NCI-H524 (cell line): ENCODE measurements at places on chromosomes 7 and 10.

- DNase-seq: no peak
Observed at GRCh38 chr7:106775552-106775936, 89.5 kb upstream of the PIK3CG start.

GRCh38 chr7:6111041-6111440 is 79.9 kb downstream of the ANKRD61 start:
- no peak for DNase-seq

GRCh38 chr10:108352771-108353170 is 1188.3 kb upstream of the SORCS1 start:
- DNase-seq: no peak

- no peak for DNase-seq
Observed at GRCh38 chr10:28996947-28997551, 291.8 kb upstream of the LYZL1 start.

DNA sequence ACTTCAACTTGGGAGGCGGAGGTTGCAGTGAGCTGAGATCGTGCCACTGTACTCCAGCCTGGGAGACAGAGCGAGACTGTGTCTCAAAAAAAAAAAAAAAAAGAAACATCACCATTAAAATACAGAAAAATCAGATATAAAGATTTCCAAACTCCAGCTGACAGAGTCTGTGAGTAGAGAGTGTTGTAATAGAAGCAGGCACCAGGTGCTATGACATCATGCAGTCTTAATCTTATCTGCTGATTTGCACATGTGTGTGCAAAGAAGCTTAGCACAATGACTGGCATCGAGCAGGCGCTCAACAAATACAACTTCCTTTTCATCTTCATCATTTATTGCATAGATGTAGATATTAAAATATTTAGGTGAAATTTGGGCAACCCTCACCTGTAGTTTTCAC is 92.2 kb downstream of the PRKCQ start:
- DNase-seq: no peak

DNA sequence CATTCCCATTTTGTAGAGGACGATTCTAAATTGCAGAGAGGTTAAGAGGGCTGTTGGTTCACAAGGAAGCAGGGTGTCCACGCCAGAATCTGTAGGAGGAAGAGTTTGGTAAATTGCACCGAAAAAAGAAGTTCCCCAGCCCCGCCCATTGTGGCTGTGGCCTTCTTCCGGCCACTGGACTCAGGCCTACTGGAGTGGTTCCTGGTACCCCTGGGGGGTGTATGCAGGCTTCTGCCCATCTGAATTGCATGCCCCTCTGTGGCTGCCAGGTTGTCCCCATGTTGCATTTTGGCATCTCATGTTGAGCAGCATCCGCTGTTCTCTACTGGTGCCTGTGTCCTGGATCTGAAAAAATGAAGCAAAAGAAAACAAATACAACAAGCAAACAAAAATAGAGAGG is 234.2 kb downstream of the WDR11 start:
- no peak for DNase-seq

DNA sequence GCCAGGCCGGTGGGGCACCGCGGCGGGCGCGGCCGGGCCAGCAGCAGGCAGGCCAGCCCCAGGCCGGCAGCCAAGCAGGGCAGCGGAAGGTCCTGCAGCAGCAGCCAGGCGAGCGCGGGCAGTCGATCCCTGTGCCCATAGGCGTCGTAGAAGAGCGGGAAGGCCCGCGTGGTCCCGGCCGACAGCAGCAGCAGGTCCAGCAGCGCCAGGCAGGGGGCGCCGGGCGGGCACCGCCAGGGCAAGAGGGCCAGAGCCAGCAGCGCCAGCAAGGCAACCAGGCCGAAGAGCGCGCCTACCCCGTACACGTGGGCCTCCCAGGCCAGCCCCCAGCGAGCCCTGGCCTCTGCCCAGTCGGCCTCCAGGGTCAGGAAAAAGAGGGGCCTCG is 8.4 kb upstream of the RBM28 start:
- peak; percentile 49 for DNase-seq

GRCh38 chr10:118594392-118595063 is 920 bp downstream of the PRLHR start:
- DNase-seq: peak; percentile 57

GRCh38 chr7:79570903-79571302 is 117.4 kb upstream of the MAGI2 start:
- no peak for DNase-seq

GRCh38 chr7:66865290-66865864 is 55.6 kb upstream of the TMEM248 start:
- no peak for DNase-seq

GRCh38 chr7:132751244-132751647 is 175.0 kb upstream of the PLXNA4 start:
- no peak for DNase-seq

DNA sequence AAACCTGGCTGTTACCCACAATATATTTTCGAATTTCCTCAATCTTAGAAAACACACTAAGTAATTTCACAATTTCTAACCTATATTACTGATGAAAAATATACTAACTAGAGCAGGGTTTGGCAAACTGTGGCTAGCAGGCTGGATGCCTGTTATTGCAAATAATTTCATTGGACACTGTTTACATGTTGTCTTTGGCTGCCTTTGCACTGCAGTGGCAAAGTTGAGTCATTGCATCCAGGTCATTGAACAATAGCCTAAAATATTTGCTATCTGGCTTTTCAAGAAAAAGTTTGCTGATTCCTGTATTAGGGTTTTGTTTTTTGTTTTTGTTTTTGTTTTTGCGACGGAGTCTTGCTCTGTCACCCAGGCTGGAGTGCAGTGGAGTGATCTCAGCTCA is 47.2 kb downstream of the KIF11 start:
- DNase-seq: no peak

GRCh38 chr10:100510533-100511308 is 8.9 kb downstream of the SEC31B start:
- no peak for DNase-seq

GRCh38 chr10:48627984-48628609 is 23.2 kb upstream of the ARHGAP22 start:
- peak; percentile 71 for DNase-seq

DNA sequence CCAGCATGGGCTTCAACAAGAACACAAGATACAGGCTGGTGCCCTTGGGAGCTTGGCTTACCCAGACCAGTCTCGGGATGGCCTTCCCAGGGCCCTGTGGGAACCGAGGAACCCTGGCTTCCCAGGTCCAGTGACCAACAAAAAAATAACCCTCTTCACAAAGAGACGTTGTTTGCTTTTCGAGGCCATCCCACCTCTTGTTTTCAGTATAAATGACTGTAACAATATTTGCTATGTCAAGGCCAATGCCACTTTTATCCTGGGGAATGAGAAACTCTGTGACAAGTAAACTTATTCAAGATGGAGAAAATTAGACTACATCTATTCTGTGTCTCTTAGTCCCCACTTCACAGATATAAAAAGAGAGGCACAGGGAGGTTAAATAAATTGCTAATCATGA is 138.8 kb downstream of the PRPF18 start:
- no peak for DNase-seq

- DNase-seq: no peak
Observed at GRCh38 chr7:107644309-107644974, 16.2 kb upstream of the SLC26A4 start.

GRCh38 chr10:31708474-31708873 is 220.2 kb downstream of the ARHGAP12 start:
- DNase-seq: no peak

DNA sequence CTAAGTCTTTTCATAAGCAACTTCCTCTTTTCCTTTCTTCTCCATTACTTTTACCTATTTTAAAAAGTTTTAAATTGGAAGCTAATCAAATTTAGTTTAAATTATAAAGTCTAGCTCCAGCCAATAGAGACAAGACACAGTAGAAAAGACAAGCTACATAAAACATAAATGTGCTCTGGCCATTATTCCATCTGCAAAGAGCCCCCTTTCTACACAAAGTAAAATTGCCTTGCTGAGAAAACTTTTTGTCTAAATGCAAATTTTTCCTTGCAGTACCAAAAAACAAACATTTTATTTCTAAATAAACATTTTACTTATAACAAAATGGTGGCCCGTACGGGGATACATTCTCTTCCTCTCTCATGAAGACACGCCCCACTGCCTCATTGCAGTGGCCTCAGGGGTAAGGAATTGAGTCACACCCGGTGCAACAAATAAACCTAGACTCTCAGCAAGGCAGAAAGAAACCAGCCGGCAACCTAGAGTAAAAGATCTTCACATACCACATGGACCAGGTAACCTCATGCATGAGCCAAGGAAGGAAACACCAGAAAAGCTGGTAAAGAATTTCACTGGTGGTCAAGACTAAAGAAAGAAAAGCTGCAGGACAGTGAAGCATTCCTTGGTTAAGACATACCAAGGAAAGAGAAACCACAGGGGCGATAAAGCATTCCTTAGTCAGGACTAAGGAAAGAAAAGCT is 71.6 kb upstream of the ZNF746 start:
- DNase-seq: no peak

GRCh38 chr7:26346611-26347203 is 55.0 kb downstream of the SNX10 start:
- no peak for DNase-seq

DNA sequence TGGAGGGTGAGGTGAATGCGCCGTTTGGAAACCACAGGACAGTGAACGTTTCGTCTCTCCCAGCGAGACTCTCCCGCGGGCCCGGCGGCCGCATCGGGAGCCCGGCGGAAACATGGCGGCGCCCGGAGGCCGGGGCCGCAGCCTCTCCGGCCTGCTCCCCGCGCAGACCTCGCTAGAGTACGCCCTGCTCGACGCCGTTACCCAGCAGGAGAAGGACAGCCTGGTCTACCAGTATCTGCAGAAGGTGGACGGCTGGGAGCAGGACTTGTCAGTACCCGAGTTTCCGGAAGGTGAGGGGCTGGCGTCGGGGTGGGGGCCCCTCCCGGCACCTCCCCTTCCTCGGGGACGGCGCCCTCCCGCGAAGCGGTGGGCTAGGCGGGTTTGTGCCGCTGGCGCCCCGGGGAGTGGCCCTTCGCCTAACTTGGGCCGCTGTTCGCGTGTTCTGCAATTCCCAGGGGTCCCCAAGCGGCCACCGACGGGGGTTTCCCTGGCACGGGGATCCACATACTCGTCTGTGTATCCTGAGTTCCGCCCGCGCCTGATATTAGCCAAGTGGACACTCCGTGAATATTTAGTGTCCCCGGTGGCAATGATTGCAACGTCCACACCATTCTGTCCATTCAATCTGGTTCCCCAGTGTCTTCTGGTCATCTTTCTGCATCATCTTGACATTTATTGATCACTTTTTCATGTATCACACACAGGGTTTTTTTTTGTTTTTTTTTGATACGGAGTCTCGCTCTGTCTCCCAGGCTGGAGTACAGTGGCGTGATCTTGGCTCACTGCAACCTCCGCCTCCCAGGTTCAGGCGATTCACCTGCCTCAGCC is 514 bp downstream of the NHLRC2 start:
- DNase-seq: peak; percentile 25

GRCh38 chr10:14025283-14026189 is 305.2 kb downstream of the FRMD4A start:
- DNase-seq: no peak

DNA sequence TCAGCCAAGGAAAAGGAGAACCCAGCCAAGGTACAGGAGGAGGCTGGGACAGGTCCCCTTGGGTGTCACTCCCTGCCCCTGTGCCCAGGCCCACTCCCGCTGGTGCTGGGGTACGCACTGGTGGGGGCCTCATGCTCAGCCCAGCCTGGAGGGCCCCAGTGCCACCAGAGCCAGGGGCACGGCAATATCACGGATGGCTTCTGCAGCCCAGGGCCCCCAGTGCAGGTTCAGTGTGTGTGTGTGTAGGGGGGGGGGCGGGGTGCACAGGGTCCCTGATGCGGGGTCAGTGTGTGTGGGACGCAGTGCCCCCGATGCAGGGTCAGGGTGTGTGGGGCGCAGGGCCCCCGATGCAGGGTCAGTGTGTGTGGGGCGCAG is 23.4 kb upstream of the ZNF716 start:
- no peak for DNase-seq

DNA sequence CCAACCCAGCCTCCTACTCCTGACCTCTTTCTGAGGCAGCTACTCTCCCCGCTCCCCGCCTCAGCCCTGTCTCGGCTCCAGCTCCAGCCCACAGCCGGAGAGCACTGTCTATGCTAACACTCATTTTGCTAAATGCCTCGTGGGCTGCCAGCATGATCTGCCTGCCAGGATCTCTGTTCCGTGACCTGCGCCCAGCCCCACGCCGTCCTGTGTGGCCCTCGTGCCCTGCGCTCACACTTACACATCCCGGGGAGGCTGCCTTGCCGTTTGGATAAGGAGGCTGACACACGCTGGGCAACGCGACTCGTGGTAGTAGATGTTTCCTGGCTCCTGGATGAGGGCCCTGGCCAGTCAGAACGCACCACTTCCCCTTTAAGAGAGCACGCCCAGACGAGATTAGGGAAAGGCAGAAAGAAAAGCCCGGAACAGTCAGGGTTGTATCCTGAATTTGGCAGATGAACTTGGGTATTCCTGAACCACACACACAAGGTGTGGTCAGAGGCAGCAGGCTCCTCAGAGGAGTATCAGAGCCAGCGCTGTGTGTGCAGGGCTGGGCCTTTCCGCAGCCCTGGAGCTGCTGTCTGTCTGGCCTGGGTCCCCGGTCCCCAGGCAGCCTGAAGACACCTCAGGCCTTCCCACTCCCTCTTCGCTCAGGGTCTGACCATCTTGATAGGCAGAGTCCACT is 97.7 kb upstream of the EFCAB10 start:
- no peak for DNase-seq

DNA sequence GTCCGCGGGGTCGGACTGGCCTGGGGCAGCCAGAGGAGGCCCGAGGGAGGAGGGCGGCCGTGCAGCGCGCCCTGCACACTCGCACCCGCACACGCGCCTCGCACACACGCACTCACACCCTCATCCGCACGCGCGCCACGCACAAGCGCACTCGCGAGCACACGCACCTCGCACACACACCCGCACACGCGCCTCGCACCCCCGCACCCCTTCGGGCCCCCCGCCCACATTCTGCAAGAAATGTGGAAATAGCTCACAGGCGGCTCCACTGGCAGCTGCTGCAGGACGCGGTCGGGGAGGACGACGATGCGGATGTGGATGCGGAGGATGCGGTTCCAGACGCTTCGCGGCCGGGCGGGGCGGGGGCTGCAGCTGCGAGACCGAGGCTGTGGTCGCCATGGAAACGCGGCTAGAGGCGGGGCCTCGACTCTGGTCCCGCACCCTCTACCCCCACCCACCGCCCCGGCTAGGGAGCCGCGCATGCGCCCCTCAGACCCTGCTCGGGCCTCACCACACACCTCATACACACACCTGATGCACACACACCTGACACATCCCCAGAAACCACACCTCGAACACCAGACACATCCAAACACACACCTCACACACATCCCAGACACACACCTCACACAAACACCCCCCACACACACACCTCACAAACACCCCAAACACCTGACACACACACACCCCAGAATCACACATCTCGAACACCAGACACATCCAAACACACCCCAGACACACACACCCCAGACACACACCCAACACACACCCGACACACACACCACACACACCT is at the start of gene CALY:
Gene CALY, minus strand, starts transcription at position 320 of the 793 bp plus-strand sequence. CDS start 7,907 bp downstream, outside the sequence.
- DNase-seq: no peak

GRCh38 chr7:38303866-38304265 is 30.4 kb upstream of the TARP start:
- no peak for DNase-seq

GRCh38 chr10:27138277-27138676 is 15.9 kb downstream of the YME1L1 start:
- no peak for DNase-seq

- DNase-seq: no peak
Observed at GRCh38 chr10:59627366-59628018, 82.2 kb downstream of the SLC16A9 start.

- DNase-seq: peak; percentile 15
Observed at GRCh38 chr7:144437370-144438191, 34.1 kb upstream of the NOBOX start.
